Renal cortex interstitium (tissue), 15 donors: ENCODE measurements at places on chromosomes 3 and 15.

- DNase-seq: no peak
Measured at GRCh38 chr3:171802590-171802956, 7.7 kb downstream of the PLD1 start.

- peak; percentile 53 for DNase-seq
Measured at GRCh38 chr3:107198581-107199181, 178.6 kb upstream of the CCDC54 start.

DNA sequence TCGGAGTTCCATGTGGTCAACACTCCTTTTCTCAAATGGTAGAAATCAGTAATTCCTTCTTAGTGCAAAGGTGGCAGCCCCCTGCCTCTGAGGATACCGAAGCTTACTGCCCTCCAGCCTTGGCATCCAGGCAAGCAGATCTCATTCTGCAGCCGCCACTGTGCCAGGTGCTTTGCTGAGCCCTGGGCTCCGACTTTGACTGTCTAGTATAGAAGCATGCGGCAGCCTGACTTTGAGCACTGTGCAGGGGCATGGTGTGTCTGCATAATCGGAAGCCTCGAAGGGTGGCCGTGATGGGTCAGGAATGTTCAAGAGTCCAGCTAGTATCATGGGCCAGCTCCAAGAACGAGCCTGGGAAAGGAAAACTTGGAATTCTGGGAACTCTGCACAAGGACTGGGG lies 39.7 kb downstream of the ABTB1 start:
- no peak for DNase-seq

- no peak for DNase-seq
Measured at GRCh38 chr15:28131400-28131799, 32.3 kb upstream of the OCA2 start.
